Caudate nucleus (tissue), 63 donors: ENCODE measurements at places on chromosomes 6 and 20.

GRCh38 chr20:35421322-35421721 lies 9.5 kb upstream of the UQCC1 start:
- DNase-seq: no peak

- no peak for DNase-seq
Measured at GRCh38 chr20:14861028-14861699, 523.8 kb upstream of the FLRT3 start.

DNA sequence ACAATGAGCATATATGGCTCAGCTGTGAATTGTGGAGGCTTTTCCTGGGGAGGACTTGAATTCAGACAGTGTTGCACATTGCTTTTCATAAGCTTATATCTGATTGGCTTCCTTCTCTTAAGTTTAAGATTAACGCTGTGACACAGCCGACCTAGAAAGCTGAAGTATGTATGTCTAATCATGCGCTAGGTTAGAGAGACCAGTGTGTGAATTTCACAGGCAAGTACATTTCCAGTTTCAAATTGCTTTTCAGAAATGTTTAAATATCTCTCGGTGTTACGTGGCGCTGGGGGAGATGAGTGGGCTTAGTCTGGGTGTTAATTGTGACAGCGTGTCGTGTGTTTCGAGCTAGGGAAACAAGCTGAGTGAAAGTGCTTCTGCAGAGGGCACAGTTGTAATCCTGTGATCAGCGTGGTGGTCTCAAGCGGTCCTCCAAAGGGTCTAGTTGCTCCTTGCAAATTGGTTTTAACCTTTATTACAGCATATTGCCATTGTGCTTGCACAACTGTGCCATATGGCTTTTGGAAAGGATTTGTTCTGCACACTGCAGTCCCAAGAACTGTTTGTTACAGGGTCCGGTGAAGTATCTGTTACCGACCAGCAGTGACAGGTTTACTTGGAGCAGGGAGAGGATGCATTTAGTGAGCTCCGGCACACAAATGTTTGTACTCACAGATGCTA lies 166.6 kb downstream of the SASH1 start:
- DNase-seq: no peak

GRCh38 chr20:24693466-24694156 lies 224.2 kb downstream of the SYNDIG1 start:
- DNase-seq: no peak

GRCh38 chr6:72940265-72940664 lies 285.0 kb downstream of the KHDC1L start:
- DNase-seq: no peak

- DNase-seq: no peak
Measured at GRCh38 chr20:64003960-64004725, 23.2 kb downstream of the PRPF6 start.

GRCh38 chr20:17248224-17248623 lies 21.4 kb downstream of the PCSK2 start:
- DNase-seq: no peak
